AG20443 (cell line): ENCODE measurements at places on chromosomes 3 and 15.

GRCh38 chr3:56691165-56692000 is 8.3 kb upstream of the TASOR start:
- DNase-seq, result no peak

DNA sequence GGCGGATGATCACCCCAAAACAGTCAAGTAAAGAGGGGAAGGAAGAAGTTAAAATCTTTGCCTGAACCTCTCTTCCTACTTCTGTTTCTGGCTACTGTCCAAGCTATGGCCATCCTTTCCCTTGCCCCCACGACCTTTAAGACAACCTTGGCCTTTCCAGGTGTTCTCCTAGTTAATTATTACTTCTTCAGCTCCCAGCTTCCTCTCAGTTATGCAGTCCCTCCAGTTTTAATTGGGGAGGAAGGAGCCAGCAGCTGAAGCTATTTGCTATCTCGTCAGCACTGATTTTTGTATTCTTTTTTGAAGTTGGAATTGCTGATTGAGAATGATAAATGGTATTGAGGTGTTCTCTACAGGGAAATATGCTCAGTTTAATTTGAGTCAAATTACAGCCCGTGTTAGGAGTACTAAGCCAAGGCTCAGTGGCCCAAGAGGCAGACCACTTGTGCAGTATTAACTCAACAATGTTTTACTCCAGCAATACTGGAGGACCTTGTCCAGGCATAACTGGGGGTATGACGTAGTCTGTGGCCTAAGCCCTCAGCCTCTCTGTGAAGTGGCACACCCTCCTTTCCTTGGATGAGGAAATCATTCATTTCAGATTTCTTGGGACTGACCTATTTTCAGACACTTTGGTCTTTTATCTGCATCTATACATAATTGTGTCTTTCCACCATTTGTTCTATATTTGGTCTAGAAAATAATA is 336.9 kb downstream of the SLC9A9 start:
- DNase-seq, result no peak

DNA sequence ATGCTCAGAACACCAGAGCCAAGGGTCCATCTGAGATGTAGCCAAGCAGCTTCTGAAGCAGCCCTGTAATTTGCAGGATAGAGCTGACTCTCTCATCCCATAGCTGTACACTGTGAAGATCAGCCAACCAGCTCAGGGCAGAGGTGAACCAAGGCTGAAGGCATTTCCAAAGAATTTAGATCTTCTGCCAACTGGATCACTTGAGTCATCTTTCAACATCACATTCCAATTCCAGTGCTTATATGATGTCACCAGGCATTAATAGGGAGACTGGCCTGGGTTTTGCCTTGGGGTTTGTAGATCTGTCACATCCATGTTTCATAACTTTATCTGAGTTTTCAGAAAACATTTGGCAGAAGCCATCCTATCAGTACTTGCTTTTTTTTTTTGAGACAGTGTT is 98.2 kb downstream of the NR2F2 start:
- DNase-seq, result peak; percentile 91

DNA sequence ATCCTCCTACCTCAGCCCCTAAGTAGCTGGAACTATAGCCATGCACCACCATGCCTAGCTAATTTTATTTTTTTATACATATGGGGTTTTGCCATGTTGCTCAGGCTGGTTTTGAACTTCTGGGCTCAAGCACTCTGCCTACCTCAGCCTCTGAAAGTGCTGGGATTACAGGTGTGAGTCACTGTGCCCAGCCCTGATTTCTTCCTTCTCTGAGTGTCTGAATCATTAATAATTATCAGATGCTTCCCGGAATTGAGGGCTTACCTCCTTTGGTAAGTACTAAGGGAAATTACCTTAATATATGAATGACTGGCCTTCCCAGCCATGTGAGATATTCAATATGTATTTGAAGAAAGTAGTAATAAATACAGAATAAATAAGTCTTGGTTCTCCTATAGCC is 7.2 kb downstream of the CLPX start:
- no peak for DNase-seq

GRCh38 chr15:45182996-45183395 is 4.8 kb downstream of the SHF start:
- DNase-seq, result no peak

- no peak for DNase-seq
Measured at GRCh38 chr15:51969728-51970127, 1.9 kb downstream of the LEO1 start.

- peak; percentile 37 for DNase-seq
Measured at GRCh38 chr15:58931987-58932588, 1.4 kb downstream of the SLTM start.

DNA sequence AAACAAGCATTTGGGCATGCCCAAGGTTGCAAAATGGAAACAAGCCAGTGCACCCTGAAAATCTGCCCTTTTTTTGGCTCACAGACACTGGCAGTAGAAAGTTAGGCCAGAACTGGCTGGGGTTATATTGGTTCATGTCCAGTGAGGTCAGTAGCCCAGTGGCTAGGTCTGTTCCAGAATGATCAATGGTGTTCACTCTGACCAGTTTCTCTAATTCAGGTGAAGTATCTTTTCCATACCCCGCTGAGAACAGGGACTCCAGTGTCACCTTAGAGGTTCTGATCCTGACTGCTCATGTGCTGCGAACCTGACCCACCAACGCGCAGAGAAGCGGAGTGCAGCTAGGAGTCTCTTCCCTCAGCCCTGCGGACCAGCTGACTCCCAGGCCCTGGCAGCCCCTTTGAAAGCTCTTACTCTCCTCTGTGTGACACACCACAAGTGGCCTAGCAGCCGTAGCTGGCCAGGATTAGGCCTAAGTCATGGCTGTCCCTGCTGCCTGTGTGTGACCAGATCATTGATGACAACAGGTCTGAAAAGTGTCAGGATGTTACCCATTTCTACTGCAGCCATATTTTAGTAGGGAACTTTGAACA is 123.5 kb downstream of the GHSR start:
- no peak for DNase-seq

GRCh38 chr3:157311633-157312375 is 124.8 kb upstream of the PTX3 start:
- peak; percentile 54 for DNase-seq

DNA sequence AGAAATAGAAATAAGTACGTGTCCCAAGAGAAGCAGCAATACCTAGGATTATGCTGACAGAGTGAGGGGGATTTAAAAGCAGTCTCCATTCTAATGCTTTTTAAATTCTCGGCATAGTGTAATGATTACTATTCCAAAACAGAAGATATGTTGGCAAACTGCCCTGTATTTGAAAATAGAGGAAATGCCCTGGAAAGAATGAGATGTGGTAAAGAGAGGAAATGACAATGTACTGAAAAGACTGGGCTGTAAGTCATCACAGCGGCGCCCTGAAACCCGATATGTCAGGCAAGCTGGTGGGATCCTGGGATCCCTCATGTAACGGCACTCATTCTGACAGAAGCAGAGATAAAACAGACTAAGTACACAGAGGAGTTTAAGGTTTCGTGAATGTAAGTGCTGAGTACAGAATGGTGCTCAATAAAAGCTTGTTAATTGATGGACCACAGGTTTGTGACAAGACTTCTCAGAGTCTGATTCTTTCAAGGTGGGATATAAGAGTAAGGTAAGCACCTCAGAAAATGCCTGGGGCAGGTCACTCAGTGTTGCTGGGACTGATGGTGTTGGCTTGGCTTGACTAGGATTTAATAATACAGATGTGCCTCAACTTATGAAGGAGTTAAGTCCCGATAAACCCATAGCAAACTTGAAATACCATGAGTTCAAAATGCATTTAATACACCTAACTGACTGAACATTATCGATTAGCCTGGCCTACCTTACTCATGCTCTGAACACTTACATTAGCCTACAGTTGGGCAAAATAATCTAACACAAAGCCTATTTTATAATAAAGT is 91.4 kb downstream of the NFKBIZ start:
- DNase-seq, result peak; percentile 75

GRCh38 chr3:32975891-32976595 is 24.6 kb downstream of the CCR4 start:
- no peak for DNase-seq

GRCh38 chr3:37944391-37944842 is 46.2 kb upstream of the VILL start:
- DNase-seq, result no peak

DNA sequence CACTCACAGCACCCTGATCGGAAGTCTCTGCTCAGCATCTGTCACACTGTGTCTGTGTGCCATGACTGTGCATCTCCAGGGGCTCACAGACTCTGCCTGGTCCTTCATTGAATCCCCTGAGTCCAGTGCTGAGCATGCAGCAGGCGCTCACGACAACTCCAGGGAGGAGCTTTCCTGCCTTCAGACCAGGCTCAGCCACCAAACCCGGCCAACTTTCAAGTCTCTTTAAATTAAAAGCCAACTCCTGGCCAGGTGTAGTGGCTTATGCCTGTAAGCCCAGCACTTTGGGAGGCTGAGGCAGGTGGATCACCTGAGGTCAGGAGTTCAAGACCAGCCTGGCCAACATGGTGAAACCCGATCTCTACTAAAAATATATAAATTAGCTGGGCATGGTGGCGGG is 24.2 kb downstream of the GRAMD2A start:
- DNase-seq, result peak; percentile 1

DNA sequence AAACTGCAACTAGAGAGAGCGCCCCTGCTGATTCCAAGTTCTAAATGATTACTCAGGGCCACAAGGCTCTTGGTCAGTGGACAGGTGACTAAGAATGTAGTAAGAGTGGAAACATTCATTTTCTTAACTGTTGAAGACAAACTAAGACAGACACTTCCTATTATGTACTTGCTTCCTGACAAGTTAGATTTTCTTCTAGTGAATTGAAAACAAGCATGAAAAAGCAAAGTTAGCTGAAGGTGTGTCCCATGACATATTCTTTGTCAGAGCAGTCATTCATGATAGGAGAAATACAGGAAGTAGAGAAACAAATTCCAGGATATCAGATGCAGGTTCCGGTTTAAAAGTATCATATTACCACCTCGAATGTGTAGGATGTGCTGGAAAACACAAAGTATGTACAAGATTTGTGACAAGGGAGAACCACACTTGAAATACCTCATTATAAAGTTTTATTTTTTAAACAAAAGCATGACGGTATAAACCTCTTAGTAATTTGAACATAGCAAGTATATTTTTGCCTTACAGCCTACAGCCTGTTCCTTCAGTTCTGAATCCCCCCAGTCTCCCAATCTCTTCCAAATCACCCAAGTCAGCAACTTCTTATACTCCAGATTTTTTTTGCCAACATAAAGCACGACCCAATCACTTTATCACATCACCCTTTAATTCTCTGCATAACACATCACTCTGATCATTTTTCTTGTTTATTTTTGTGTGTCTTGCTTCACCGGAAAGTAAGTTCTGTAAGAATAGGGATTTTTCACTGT is 6.2 kb downstream of the TSPAN3 start:
- DNase-seq, result no peak

- no peak for DNase-seq
Measured at GRCh38 chr3:71304684-71305083, 278.8 kb downstream of the FOXP1 start.

DNA sequence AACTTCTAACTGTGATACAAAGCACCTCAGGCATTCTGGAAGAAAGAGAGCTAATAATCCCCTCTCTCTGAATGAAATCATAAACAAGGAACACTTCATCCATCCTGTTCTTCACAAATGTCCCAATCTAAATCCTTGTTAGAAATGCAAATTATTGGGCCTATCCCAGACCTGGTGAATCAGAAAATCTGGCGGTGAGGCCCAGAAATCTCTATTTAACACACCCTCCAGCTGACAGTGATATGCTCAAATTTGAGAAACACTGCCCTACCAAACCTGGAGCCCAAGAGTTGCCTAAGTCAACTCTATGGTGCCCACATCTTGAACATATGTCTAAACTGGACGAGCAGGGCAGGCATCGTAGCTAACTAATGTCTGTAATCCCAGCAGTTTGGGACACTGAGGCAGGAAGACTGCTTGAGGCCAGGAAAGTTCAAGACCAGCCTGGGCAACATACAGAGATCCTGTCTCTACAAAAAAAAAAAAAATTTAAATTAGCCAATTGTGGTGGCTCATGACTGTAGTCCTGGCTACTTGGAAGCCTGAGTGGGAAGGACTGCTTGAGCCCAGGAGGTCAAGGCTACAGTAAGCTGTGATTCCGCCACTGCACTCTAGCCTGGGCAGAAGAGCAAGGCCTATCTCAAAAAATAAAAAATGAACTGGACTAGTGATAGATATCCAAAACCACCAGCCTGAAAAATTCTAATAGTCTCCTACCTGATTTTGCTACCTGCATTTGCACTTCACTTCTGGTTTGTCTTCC is 23.1 kb downstream of the SCAP start:
- no peak for DNase-seq

DNA sequence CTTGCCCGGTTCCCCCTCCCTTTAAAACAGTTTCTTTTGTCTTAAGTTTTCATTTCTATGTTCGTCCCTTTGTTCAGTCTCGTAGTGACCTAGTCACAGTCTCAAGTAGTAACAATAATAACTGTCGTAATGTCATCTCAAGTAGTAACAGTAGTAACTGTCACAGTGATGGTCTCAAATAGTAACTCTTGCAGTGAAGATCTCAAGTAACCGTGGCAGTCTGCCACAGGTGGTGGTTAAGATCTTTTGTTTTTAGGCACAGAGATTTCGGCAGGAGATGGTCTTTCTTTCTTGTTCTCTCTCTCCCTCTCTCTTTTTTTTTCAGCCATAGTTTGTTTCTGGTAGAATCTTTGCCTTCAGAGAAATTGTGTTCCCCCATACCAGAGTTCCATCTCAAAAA is 656.0 kb upstream of the SGO1 start:
- DNase-seq, result no peak

GRCh38 chr15:91407269-91407889 is 307.3 kb downstream of the SV2B start:
- DNase-seq, result no peak

DNA sequence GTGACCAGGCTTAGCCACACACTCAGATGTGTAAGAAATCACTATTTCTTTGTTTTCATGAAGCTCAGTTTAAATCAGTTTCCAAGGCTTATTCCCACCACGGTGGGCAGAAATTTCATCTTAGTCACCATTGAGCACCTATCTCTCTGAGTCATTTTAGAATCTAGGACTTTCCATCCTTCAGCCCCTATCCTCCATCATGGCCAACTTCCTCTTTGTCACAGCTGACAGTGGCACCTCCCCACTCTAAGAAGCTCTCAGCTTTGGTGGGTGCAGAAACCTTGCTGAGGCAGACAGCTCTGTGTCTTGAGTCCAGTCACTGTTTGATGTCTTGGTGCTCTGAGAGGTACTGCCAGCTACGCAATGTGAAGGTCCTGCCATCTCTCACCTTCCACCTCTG is 32.9 kb downstream of the SNTN start:
- DNase-seq, result no peak

- no peak for DNase-seq
Measured at GRCh38 chr3:141547791-141548190, 61.0 kb downstream of the RASA2 start.

DNA sequence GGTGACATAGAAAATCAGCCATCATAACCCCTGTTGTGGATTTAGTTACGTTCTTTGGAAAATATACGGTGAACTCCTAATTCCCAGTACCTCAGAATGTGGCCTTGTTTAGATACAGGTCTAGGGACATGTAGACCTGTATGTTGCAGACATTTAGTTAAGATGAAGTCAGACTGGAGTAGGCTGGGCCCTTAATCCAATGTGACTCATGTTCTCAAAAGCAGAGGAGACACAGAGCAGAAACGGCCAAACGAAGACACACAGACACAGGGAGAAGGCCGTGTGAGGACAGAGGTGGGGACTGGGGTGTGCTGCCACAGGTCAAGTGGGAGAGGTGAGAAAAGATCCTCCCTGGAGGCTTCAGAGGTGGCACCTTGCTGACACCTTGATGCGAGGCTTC is 119.0 kb upstream of the PROK2 start:
- no peak for DNase-seq

GRCh38 chr3:185087419-185087818 is 65.4 kb downstream of the C3orf70 start:
- no peak for DNase-seq

- no peak for DNase-seq
Measured at GRCh38 chr3:62815981-62816380, 59.2 kb downstream of the CADPS start.
